ENCODE measurements at places on chromosomes 12 and 14.

DNA sequence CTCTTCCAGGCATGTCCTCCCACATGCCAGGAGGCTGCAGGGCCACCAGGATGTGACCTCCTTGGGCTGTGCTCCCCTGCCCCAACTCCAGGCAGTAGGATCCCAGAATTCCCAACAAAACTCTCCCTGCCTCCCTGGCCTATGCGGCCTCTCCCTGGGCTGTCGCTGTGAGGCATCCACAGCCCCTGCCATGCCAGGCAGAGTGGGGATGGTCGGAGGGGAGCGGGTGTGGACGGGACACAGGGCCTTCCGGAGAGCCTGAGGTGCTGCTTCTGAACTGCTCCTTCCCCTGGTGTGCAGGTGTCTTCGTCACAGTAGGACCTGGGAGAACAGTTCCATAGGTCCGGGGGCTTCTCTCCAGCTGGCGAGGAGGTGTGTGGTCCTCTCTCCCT lies 18.3 kb downstream of the GPR132 start:
- DNase-seq, result no peak

DNA sequence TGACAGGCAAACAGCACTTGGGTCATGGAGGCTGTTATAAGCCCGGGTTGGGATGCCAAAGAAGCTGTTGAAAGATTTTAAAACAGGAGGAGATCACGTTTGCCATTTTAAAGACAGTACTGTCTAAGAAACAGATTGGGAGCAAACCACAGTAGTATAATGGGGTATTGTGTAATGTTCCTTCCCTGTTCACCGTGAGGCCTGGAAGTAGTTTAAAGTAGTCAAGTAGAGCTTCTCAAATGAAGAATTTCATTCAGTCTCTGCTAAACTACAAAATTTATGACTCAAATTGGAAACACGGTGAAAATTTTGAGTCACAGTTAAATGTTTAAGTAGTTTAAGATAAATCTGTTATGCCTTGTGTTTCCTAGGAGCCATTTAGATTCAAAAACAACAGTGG lies 35.8 kb downstream of the ATP2A2 start:
- no peak for DNase-seq

DNA sequence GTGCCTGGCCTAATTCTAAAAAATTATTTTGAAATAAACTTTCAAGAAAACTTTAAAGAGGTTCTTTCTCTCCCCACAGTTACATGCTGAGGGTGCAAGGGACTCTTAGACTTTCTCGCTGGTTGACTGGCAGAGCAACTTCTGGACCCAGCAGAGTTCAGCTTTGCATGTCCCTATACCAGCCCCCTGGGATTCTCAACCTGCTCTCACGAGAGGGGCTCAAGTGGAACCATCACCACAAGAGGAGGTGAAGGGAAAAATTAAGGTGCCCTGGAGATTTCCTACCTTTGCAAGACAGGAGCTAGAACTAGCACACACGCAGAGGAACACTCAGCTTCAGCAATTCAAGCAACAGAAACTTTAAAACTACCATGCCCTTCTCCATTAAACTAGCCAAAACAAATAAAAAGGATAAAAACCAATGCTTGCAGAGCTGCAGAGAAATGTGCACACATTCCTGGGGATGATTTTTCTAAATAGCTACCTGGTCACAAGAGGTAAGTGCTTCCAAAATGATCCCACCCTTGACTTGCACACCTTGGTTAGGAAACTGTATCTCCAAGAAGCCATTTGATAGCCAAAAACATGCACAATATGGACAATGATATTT lies 2.5 kb downstream of the HVCN1 start:
- no peak for DNase-seq

GRCh38 chr12:106841510-106842302 lies 67.2 kb downstream of the RIC8B start:
- DNase-seq, result no peak

- no peak for DNase-seq
These were observed 37.2 kb downstream of the CLMN start for GRCh38 chr14:95282354-95282985.

DNA sequence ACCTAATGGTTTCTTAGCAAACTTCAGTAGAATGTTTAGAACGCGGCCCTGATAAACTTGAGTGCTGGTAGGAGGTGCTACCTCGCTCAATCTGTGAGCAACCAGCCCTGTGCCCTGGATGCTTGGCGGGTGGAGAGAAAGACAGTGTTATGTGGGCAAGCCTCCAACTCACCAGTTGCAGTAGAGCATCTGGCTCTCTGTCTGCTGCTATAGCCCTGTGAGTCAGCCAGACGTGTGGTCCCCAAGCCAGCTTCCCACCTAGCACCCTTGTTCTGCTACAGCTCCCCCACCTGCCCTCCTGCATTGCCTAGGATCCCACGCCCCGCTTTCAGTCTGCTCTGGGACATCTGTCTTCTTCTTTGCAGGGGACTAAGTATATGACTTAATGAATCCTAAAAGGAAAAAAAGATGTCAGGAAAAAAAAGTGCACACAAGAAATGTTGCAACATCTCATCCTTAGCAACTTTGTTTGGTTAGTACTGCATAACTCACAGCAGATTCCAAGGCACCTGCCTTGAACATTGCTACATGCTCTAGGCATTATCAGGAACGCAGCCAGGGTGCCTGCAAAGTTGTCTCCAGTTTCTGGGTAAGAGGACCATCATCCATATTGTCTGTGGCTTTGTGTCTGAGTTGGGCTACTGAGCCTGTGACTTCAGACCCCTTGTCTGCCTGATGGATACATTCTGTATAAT lies 13.6 kb downstream of the SNRNP35 start:
- no peak for DNase-seq

DNA sequence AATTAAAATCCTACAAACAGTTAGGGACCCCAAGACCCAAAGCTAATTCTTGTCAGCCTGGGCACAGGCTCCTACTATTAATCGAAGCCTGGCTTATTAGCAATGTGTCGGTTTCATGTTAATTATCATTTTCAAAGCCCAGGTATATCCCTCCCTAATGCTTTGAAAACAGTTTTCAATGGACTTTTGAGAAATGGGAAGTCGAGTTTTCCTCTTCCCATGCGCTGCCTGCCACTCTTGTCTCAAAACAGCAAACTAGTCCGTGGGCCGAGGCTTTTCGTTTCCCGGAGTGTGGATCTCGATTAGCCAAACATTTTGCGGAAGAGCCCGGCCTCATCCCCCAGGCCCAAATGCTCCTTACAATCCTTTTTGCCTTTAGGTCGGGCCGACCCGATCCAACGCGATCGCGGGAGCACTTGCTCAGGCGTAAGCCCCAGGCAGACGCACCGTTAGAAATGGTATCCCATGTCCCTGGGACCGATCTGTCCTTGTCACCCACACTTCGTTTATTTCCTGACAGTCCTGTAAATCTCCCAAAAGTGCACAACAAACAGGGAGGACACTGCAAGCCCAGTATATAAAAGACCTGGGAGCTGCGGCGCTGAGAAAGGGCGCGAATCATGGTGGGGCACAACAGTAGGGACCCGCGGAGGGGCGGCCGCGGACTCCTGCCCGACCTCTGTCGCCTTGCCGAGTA lies 1.5 kb downstream of the SIX6 start:
- no peak for DNase-seq

GRCh38 chr14:103870891-103871595 lies 23.7 kb upstream of the PPP1R13B start:
- DNase-seq, result no peak

DNA sequence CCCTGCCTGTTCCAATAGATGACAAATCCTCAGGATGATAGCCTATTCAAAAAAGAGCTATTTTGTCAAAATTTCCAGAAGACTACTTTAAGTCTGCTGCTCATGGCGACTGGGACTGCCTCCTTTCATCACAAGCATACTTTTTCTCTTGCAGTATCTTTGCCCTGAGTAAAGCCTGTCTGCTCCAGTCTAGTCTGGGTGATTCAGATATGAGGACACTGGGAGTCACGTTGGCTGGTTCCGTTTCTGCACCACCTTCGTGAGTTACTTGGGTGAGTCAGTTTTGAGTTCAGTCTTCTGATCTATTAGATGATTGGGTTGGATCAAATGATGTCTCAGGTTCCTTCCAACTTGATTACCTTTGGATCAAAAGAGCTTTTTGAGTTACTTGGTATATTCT lies 301.3 kb upstream of the STXBP6 start:
- DNase-seq, result no peak

- no peak for DNase-seq
These were observed 165.9 kb downstream of the DERA start for GRCh38 chr12:16076970-16077522.

- no peak for DNase-seq
These were observed 34.2 kb downstream of the RTRAF start for GRCh38 chr14:52023518-52023917.

- no peak for DNase-seq
These were observed 30.3 kb downstream of the FAIM2 start for GRCh38 chr12:49873361-49873934.

DNA sequence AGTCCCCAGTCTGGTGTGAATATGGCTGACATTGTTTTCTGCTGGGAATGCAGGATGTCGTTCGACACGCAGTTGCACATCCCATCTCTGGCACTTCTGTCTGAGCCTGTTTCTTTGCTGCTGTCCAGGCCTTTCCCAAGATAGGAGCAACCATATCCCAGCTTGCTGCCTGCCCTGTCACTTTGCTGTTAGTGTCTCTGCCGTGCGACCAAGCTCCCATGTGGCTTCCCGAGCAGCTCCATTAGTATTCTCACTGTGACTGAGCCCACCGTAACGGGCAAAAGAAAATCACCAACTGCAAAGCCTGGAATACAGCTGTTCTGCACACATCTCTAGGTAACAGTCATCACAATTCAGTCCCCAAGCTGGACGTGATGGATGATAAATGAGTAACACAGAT lies 66.0 kb upstream of the CPSF6 start:
- DNase-seq, result no peak

- no peak for DNase-seq
These were observed 11.1 kb downstream of the CCDC62 start for GRCh38 chr12:122785503-122785902.

- DNase-seq, result no peak
These were observed 401 bp upstream of the IPO4 start for GRCh38 chr14:24189059-24189375.

DNA sequence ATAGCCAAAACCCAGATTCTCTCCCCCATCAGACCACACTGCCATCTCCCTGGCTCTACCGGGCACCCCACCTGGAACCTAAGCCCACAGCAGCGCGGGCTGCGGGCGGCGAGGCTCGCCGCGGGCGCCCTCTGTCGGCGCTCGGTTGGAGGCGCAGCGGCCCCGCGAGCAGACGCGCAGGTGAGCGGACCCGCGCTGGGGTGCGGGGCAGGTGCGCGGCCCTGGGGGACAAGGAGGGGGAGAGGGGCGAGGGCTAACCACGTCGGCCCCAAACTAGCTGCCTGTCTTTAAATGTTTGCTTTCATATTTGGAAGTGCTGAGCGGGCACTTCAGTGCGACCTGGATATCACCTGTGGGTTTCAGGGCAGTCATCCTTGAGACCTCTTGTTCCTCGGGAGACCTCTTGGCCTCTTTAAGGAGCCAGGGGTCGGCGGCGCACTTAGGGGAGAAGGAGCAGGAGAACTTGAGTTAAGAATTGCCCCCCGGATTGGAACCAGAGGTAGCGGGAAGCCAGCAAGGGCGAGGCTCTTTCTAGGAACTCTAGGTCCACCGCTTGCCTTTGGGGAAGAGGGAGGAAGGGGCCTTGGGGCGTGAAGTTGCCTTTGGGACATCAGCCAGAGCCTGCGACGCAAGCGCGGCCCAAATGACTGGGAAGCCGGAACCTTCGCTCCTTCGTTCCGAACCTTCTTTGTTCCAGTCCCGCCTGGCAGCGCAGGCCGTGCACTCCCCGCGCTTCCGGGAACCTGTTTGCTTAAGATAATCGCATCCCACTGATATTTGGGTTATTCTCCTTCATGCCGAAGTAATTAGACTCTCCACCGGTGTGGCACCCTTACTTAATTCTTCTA lies 78.7 kb downstream of the NEDD1 start:
- DNase-seq, result peak; percentile 11

DNA sequence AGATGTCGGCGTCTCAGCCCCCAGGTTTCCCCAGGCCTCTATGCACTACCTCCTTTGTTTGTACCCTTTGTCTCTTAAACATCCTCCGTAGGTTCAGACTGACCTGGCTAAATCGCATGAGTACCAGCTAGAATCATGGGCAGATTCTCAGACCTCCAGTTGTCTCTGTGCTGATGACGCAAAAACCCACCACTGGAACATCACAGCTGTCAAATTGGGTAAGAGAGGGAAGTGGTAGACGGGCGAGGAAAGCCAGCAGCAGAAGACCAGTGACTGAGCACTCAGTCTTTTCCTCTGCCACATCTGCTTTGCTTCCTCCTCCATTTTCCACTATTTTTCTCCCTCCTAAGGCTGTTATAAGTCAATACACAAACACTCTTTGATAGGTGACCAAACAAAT lies 29.7 kb downstream of the A2ML1 start:
- DNase-seq, result no peak

DNA sequence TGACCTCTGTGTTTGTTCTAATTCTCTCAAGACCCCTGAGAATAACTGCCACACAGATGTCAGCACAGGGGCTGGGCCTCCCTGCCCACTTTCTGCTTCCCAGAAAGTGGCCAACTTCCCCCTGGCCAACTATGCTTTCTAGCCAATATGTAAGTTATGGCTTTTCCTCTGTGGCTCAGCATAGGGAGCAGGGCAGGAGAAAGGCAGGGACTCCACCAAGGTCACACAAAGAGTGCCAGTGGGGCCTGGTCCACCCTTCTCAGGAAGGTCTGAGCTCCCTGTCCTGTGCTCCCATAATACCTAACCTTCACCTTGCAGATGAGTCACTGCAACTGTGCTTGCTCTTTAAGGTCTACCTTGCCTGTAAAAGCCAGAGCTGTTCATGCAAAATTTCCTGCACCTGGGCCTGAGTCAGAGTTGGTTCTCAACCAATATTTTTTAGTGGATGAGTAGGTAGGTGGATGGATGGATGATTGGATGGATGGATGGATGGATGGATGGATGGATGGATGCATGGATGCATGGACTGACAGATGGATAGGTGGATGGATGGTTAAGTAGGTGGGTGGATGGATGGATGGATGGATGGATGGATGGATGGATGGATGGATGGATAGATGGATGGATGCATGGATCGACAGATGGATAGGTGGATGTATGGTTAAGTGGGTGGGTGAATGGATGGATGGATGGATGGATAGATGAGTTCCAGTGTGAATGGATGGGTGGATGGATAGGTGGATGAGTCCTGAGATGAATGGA lies 64.2 kb downstream of the DIO3 start:
- no peak for DNase-seq

- DNase-seq, result no peak
These were observed 63.2 kb downstream of the TSPAN11 start for GRCh38 chr12:30989754-30990153.

GRCh38 chr14:61103541-61104339 lies 122.7 kb downstream of the SLC38A6 start:
- no peak for DNase-seq

GRCh38 chr14:74483321-74483720 lies 9.8 kb downstream of the NPC2 start:
- DNase-seq, result no peak

DNA sequence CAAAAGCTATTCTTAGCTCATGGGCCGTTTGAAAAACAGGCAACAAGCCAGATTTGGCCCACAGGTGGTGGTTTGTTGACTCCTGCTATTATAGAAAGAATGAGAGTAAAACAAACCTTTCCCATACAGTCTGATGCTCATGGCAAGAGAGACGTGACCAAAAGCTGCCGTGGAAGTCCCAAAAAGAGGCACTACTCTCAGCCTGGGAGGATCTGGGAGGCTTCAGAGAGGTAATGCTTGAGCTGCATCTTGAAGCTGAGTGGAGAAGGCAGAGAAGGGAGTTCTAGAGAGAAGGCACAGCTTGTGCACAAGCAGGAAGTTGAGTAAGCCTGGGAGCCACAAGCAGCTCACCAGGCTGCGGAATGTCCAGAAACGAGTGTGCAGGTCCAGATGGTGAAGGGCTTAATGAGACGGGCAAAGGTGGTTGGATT lies 9.6 kb downstream of the PLXNC1 start:
- DNase-seq, result no peak
